MCF 10A (cell line): ENCODE measurements at places on chromosomes 12 and 14. TPM values are rescaled to one million over a fixed set of nuclear protein-coding genes. Genes with fewer than 3 reads are reported as not detected.

DNA sequence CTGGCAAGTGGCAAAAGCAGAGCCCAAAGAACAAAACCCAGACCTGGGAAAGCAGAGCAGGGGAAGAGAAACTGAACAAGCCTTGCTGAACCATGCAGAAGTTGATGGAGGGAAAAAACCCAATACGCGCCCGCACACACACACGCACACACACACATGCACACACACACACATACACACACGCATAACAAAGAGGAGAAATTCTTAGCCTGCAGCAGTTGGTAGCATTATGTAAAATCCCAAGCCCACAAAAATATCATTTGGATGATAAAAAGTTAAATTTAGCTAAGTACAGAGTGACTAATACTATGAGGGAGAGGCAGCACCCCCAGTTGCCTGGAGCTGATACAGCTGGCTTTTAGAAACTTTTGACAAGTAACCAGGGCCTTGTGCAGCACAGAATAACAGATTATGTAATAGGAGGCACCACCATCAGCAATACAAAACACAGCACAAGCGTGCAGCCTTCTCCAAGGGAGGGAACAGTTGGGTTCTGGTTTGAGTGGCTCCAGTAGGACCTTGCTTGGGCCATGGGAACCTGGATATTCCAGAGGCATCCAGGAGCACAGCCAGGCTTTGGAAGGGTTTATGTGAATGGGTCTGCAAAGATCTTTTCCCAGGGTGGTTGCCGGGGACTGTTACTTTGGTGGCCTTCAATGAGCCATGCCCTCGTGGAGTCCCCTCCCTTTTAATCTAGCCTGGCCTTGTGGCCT is 35.3 kb downstream of the PITPNM2 start:
- H3K4me3 ChIP-seq, result no peak overlapping the region
- H3K27ac ChIP-seq, result no peak overlapping the region
- H3K36me3 ChIP-seq, result no peaks in the 10 kb centered on the region
- H3K4me1 ChIP-seq, result peaks cover 10% of the 10 kb centered on the region
- no peaks in the 10 kb centered on the region for H3K27me3 ChIP-seq

GRCh38 chr14:62943202-62943601 is 102.1 kb downstream of the KCNH5 start:
- DNase-seq, result no peak
- H3K4me1 ChIP-seq, result no peaks in the 10 kb centered on the region
- no peak overlapping the region for H3K27ac ChIP-seq
- no peaks in the 10 kb centered on the region for H3K36me3 ChIP-seq
- no peaks in the 10 kb centered on the region for H3K27me3 ChIP-seq

- H3K27me3 ChIP-seq, result no peaks in the 10 kb centered on the region
- DNase-seq, result no peak
- peaks cover 10% of the 10 kb centered on the region for H3K36me3 ChIP-seq
- no peak overlapping the region for H3K4me3 ChIP-seq
- no peak overlapping the region for H3K27ac ChIP-seq
Measured at GRCh38 chr12:12326262-12326661, 23.8 kb downstream of the MANSC1 start.

DNA sequence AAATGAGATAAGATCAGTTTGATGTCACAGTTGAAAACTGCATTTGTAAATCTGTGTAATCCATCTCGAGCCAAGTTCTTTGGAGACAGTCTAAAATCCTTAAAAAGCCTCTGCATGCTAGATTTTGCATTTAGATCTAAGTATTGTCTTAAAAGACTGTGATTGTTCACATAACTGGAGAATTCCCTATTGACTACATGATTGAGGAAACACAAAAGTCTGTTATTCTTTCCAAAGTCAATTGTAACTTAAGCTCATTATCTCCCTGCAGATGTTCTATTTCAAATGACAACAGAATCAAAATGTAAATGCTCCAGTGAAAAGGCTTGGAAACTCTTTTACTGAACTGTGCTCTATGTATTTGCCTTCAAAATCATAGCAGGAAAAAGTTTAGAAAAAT is 77.8 kb downstream of the MYF5 start:
- no peaks in the 10 kb centered on the region for H3K36me3 ChIP-seq
- H3K27ac ChIP-seq, result no peak overlapping the region
- no peak for DNase-seq
- no peak overlapping the region for H3K4me3 ChIP-seq
- H3K27me3 ChIP-seq, result no peaks in the 10 kb centered on the region
- H3K4me1 ChIP-seq, result no peaks in the 10 kb centered on the region

DNA sequence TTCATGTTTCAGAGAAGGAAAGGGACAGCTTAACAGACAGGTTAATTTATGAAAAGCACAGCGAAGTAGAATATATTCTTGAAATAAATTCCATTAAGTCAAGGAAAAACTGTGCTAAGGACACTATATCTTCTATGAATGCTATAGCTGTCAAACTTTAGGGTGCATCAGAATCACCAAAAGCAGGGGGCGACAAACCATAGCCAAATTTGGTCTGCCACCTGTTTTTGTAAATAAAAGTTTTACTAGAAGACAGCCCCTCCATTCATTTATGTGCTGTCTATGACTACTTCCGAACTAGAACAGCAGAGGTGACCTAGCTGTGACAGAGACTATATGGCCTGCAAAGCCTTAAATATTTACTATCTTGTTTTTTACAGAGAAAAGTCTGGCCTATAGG is 25.9 kb downstream of the PPP4R3A start:
- H3K4me3 ChIP-seq, result no peak overlapping the region
- H3K36me3 ChIP-seq, result peaks cover 86% of the 10 kb centered on the region
- no peaks in the 10 kb centered on the region for H3K27me3 ChIP-seq
- H3K27ac ChIP-seq, result no peak overlapping the region
- DNase-seq, result peak; percentile 4

DNA sequence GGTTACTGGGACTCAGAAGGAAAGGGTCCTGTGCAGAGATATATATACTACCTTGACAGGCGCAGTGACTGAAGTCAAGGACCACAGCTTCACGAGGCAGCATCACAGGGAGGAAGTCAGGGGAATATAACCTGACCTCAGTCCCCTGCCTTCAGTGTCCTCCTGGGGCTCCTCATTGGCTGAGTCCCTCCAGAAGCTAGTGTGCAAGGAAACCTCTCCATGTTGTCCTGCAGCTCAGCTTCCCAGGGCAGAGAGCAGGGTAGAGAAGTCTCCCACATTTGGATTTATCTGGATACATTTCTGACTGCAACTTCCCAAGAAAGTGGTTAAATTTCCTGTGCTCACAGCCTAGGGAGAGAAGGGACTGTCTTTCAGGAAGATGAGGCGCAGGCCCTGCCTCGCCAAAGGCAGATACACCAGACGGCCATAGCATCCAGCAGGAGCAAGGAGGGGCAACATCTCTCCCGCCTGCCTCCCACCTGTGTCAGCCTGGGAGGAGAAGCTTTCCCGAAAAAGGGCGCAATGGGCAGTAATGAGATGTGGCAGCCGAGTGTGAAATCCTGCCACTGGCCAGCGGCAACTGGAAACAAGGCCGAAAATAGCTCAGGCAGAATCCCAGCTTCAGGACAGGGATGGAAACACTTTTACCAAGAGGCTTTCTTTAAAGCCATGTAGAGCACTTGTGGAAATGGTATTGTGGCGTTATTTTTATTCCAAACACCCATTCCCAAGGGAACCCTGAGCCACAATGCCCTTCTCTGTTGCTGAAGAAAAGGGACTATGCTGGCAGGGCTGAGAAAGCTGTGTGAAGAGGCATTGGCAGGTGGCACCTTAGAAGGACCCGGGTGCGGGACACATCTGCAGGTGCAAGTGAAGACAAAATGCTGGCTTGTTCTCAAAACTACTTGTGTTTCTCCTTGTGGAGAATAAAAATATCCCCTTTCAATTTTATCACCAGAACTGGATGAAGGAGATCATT is 54.9 kb upstream of the HIF1A start:
- peaks cover 7% of the 10 kb centered on the region for H3K36me3 ChIP-seq
- DNase-seq, result no peak
- H3K4me1 ChIP-seq, result peaks cover 28% of the 10 kb centered on the region
- H3K4me3 ChIP-seq, result no peak overlapping the region
- H3K27ac ChIP-seq, result no peak overlapping the region

- no peak overlapping the region for H3K4me3 ChIP-seq
- no peak overlapping the region for H3K27ac ChIP-seq
- no peaks in the 10 kb centered on the region for H3K36me3 ChIP-seq
- H3K27me3 ChIP-seq, result peaks cover 3% of the 10 kb centered on the region
- no peak for DNase-seq
Measured at GRCh38 chr12:470133-470532, 10.4 kb downstream of the B4GALNT3 start.

The NANOG gene
- not detected in 2 replicates for total RNA-seq

DNA sequence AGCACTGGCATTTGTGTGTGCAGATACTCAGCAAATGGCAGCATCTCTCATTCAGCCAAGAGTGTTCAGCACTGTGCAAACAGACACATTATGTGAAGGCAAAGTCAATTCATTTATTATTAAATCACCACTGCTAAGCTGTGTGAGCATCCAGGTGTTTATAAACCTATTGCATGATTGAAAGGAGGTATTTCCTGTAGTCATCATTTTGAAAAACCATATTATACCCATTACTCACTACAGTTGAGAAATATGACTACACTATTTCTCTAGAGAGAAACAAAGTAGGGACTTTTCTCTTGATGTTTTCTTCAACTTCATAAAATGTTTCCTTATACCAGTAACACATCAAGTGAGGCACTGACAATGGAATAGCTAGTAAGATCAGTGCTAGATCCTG is 13.7 kb downstream of the SPX start:
- no peaks in the 10 kb centered on the region for H3K27me3 ChIP-seq
- H3K4me3 ChIP-seq, result no peak overlapping the region
- DNase-seq, result peak; percentile 24

- peak; percentile 95 for DNase-seq
- H3K36me3 ChIP-seq, result peaks cover 79% of the 10 kb centered on the region
- H3K27ac ChIP-seq, result peak overlapping the region; percentile 3
- peaks cover 9% of the 10 kb centered on the region for H3K4me1 ChIP-seq
- no peaks in the 10 kb centered on the region for H3K27me3 ChIP-seq
Measured at GRCh38 chr14:68884031-68885030, 91.5 kb upstream of the ZFP36L1 start.

GRCh38 chr12:49909826-49910225 is 6.1 kb upstream of the FAIM2 start:
- H3K36me3 ChIP-seq, result peaks cover 5% of the 10 kb centered on the region
- DNase-seq, result peak; percentile 92
- no peak overlapping the region for H3K4me3 ChIP-seq
- H3K27ac ChIP-seq, result no peak overlapping the region
- H3K4me1 ChIP-seq, result no peaks in the 10 kb centered on the region

DNA sequence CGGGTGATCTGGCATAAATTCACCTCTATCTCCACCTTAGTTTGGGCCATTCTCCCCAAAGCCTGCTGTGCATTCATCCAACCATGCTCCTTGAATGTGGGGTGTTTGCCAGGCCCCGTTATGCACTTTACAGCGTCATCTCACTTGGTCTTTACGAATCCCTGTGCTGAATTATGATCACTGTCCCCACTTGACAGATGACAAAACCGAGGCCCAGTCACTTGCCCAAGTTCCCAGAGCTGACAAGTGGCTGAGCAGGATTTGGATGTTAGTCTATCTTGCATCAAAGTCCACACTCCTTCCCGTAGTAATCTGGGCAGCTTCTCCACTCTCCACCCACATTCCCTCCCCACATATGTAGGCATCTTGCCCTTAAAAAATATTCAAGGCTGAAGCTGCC is 44.8 kb downstream of the WSCD2 start:
- H3K4me1 ChIP-seq, result no peaks in the 10 kb centered on the region
- H3K27me3 ChIP-seq, result peaks cover 11% of the 10 kb centered on the region
- DNase-seq, result no peak
- H3K36me3 ChIP-seq, result no peaks in the 10 kb centered on the region
- no peak overlapping the region for H3K27ac ChIP-seq
- H3K4me3 ChIP-seq, result no peak overlapping the region

The KRT86 gene
- 37.8 and 45.1 TPM in 2 replicates for total RNA-seq

DNA sequence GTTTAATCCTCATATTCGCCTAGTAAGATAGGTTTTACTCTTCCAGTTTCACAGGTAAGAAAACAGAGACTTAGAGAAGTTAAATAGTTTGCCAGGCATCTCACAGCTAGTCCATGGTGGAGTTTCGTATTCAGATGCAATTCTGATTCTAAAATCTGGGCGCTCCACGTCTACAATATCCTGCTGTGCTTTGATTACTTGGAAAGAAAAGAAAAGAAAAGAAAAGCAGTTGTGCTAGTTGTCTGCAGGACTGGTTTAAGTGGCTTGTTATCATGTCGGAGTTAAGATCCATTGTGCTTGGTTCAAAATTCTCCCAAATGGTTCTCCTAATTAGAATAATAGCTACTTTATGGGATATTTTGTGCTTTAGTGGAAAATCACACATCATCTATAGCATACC is 18.6 kb downstream of the AKAP3 start:
- peaks cover 43% of the 10 kb centered on the region for H3K27me3 ChIP-seq
- H3K4me1 ChIP-seq, result peaks cover 7% of the 10 kb centered on the region
- no peaks in the 10 kb centered on the region for H3K36me3 ChIP-seq

The C12orf56 gene
- total RNA-seq, result not detected in 2 replicates

DNA sequence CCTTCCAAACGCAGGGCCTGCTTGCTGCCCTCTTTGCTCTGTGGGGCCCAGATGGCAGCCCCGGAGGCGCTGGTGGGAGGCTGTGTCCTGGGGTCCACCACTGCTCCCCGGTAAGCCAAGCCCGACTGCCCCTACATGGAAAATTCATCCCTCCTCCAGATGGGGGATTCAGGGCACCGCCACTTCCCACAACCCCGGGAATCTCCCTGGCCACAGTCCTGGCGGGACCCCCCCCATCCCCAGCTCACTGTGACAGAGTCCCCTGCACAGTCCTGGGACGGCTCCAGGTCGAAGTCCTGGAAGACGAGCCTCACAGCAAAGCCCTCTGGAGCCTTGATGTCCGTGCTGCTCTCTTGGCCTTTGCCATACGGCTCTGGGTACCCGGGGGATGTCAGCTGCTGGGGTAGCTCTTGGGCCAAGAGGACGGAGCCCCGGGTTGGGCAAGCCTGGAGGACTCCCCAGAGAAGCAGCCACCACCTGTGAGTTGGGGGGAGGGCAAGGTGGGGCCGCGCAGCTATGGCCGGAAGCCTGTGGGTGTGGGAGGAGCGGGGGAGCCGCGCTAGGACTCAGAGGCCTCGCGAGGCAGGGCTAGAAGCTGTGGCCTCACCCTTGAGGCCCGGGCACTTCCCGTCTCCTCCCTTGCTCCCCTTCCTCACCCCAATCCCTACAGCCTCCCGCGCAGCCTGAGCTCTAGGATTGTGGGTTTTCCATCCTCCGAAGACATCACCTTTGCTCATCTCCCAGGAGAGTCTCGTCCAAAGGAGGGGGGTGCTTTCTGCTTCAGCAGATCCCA is 815 bp downstream of the C1RL start:
- peak overlapping the region; percentile 95 for H3K4me3 ChIP-seq
- H3K36me3 ChIP-seq, result peaks cover 36% of the 10 kb centered on the region
- peak; percentile 91 for DNase-seq
- no peaks in the 10 kb centered on the region for H3K27me3 ChIP-seq
- peak overlapping the region; percentile 90 for H3K27ac ChIP-seq

The TPPP2 gene
- not detected in 2 replicates for total RNA-seq

The CDK4 gene
- 117 and 123 TPM in 2 replicates for total RNA-seq

DNA sequence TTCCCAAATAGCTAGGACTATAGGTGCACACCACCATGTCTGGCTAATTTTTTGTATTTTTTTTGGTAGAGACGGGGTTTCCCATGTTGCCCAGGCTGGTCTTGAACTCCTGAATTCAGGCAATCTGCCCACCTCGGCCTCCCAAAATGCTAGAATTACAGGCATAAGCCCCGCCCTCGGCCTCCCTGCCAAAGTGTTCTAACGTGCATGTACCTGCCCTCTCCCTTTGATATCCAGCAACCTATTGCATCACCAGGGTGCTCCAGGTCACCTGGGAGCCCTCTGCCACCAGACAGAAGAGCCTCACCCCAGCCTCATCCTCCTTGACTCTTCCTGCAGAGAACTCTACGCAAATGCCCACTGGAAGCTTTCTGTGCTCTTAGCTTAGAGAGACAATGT is 2.2 kb upstream of the EML1 start:
- no peak overlapping the region for H3K27ac ChIP-seq
- H3K36me3 ChIP-seq, result no peaks in the 10 kb centered on the region
- H3K4me1 ChIP-seq, result peaks cover 21% of the 10 kb centered on the region
- H3K4me3 ChIP-seq, result no peak overlapping the region
